NCI-H187 (cell line): ENCODE measurements at places on chromosomes 2 and 18.

DNA sequence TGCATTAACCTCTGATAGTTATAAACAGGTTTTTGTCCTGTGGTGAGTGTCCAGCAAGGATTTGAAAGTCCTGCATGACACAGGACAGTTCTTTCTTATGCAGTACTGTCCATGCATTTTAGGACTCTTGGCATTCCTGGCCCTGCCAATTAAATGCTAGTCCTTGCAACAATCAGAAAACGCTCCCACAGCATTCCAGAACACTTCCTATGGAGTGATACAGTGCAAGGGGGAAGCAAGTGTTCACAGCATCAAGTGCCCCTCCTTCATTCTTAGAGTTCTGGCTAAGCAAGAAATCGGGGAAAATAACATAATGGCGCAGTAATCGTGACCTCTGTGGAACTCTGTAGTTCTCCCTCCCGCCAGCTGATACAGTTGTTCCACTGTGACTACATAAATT is 62.9 kb downstream of the ARHGAP28 start:
- no peak for DNase-seq

- DNase-seq: no peak
Measured at GRCh38 chr18:60452421-60452820, 79.8 kb upstream of the MC4R start.

GRCh38 chr2:166154685-166155338 is 27.0 kb upstream of the SCN1A start:
- no peak for DNase-seq

GRCh38 chr2:106267997-106268396 is 73.9 kb upstream of the UXS1 start:
- DNase-seq: no peak

DNA sequence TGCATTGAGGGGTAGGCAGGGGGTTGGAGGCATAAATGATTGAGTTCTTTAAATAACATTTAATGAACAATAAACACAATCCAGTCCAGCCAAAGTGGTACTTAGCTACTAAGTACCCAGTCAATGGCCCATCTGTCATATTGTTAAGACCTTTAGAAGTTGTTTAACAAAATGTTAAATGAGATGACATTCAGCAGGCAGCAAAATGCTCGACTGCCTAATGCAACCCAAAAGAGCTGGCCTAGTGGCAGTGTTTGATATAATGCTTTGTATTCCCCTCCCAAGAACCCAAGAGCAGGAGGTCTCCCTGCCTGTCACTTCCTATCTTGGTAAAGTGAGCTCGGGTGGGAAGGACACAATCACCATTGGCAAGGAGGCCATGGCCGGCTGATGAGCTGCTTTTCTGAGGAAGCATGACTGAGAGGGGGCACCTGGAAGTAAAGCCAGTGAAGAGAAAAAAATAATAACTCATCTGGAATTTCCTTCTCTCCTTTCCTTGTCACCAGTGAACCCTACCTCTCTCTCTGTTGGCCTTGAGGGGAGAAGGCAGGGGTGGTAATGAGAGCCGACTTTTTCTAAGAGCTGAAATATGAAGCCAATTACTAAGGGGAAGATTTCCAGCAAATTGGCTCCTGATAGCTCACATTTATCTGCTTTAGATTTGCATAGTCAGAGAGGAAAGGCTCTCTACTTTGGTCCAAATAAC is 140.6 kb downstream of the C1D start:
- peak; percentile 40 for DNase-seq

DNA sequence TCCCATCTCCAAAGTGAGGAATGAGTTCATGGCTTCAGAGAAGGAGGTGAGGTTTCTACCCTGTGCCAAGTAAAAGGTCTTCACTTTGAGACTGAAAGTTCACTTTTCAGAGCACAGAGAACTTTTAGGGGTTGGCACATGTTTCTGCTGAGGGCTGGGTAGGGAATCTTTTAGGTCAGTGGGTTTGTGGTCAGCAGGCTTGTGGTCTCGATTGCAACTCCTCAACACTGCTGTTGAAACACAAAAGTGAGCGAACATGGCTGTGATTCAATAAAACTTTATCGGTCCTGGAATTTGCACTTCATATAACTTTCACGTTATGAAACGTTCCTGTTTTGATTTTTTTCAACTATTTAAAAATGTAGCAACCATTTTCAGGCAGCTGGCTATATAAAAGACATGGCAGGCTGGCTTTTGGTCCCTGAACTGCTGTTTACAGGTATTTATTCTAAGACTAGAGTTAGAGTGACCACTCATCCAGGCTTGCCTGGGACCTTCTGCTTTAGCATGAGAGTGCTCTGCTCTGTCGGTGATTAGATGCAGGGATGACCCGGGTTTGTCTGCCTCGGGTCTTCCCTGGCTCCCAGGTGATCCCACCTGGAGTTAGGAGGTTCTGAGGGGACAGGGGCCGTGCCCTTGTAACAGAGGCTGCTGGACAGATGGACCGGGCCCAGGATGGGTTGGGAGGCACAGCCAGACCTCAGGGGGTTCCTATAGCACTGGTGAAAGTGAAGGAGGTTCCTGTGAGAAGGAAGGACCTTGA is 62.7 kb upstream of the TAF1B start:
- no peak for DNase-seq

DNA sequence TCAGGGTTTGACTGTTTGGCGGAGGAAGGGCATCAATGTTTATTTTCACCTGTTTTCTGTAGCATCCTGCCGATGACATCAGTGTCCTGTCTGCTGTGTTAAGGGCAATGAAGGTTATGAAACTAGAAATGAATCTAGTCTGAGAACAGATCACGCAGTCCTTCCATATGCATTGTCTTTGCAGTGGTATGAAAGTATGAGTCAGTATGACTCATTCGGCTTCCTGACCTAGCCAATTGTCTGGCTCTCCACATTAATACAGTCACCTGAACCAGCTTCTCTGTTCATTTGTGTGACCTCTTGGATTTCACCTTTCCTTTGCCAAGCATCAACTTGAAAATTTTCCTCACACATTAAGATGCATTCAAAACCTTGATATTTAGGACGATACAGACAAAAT is 353.8 kb downstream of the RND3 start:
- no peak for DNase-seq

GRCh38 chr2:11930211-11930761 is 183.9 kb downstream of the LPIN1 start:
- no peak for DNase-seq

DNA sequence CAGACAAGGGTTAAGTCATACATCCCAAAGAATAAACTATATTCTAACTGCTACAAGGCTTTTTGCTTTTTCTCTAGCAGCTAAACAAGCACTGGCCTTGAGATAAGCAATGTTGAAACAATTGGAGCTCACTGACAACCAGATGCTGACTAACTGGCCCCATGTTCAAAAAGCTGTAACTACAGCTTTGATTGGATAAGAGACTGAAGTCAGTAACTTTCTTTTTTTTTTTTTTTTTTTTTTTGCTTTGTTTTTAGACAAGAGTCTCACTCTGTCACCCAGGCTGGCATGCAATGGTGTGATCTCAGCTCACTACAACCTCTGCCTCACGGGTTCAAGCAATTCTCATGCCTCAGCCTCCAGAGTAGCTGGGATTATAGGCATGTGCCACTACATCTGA is 45.4 kb upstream of the TMEM163 start:
- DNase-seq: no peak

GRCh38 chr2:6826081-6826913 is 39.4 kb downstream of the CMPK2 start:
- DNase-seq: peak; percentile 42

GRCh38 chr2:73333564-73333963 is 40.2 kb upstream of the EGR4 start:
- no peak for DNase-seq

DNA sequence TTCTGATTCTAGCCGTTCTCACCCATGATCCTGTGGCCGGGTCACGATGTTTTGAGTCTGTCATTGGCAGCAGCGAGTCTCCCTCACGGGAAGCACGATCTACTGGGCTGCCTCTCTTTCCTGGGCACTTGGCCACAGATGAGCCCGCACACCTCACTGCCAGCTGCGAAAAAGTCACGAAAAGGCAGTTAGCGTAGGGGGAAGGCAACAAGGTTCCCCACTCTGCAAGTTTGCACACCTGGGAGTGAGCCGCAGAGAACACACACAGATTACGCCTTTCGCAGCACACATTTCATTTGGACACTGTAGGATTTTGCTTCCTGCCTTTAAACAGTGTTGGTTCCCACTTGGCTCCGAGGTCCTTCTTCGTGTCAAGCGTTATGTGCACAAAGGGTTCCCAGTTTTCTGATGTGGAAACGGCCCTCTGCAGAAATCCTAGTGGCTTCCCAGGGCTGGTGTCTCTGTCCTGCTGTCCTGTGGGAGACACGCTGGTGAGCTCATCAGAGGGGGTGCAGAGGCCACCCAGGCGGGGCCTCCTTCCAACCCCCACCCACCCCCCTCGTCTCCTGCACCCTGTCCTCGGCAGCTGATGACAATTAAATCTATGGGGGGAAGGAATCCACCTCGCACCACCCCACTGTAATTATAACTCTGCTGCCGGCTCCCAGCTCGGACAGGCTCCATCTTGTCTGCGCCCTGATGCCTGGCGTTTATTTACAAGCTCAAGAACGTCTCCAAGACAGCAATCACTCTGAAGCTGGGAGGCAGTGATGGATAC is 157.3 kb upstream of the SALL3 start:
- DNase-seq: no peak

DNA sequence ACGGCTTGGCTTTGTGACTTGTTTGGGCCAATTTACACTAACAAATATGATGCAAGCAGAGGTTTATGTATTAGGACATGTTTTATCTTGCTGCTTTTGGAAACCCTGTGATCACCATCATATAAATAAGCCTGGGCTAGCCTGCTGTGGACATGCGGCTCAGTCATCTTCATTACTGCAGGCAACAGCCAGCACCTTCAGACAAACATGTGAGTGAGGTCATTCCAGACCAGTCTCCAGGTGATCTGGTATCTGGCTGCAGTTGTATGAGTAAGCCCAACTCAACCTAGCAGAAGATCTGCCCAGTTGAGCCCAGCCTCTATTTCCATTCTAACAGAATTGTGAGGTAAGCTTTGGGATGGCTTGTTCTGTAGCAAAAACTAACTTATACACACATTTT is 254.6 kb upstream of the ATP5MC3 start:
- no peak for DNase-seq

DNA sequence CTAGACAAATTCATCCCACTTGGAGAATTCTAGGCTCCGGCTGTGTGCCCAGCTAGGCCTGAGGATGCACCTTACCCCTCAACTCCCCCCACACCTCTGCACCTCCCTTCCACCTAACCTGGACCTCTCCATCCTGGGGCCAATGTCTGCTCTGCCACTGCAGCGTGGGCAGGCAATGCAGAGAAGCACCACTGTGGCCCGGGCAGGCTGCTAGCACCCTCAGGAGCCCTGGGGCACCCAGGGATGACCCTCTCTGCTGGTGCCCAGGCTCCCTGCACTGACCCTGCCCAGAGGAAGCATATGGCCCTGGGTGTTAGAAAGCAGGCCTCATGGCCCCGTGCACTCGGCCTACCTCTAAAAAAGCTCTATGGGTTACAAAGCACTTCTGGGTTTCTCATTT is 49.6 kb downstream of the ADCY3 start:
- DNase-seq: no peak

DNA sequence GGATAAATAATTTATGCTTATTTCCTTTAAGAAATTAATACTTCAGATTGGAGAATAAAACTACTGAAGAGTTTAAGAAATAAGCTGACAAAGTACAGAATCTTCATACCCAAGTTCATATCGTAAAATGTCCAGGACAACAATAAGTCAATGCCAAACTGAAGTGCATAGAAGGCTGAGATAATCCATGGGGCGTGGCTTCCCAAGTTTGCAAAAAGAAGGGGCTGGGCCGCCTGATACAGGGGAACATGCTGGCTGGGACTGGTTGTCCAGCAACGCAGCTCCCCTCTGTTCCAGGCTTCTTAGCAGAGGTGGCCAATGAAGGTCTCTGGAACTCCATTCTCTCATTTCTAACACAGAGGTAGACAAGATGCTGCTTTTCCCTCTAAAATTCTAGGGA is 189.5 kb upstream of the SPOPL start:
- DNase-seq: no peak

- peak; percentile 9 for DNase-seq
Measured at GRCh38 chr2:160492401-160493226, 993 bp downstream of the RBMS1 start.

GRCh38 chr2:67848551-67849285 is 214.1 kb downstream of the C1D start:
- DNase-seq: no peak
